ENCODE measurements at places on chromosomes 2 and 18.

- no peak for DNase-seq
Measured at GRCh38 chr2:117960231-117960630, 53.6 kb downstream of the CCDC93 start.

GRCh38 chr2:64532030-64532429 lies 7.9 kb downstream of the AFTPH start:
- no peak for DNase-seq

DNA sequence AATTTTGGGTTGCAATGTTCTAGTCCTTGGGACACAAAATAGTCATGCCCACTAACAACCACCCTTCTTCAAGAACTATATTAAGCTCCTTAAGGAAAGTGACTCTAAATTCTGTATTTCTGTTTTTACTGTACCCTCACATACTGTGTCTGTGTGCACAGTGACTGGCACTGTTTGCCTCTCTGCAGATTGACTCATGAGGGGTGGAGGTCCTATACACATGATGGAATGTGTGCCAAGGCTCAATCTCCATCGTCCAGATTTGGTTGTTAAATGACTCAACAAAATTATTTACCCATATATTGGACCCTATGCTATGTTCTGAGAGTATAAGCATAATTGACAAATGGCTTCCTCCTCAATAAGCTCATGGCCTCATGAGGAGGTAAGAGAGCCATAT lies 126.6 kb upstream of the CWC22 start:
- DNase-seq: no peak

GRCh38 chr2:58428096-58429013 lies 187.2 kb upstream of the FANCL start:
- DNase-seq: no peak

- no peak for DNase-seq
Measured at GRCh38 chr2:41736586-41736985, 311.2 kb upstream of the PKDCC start.

DNA sequence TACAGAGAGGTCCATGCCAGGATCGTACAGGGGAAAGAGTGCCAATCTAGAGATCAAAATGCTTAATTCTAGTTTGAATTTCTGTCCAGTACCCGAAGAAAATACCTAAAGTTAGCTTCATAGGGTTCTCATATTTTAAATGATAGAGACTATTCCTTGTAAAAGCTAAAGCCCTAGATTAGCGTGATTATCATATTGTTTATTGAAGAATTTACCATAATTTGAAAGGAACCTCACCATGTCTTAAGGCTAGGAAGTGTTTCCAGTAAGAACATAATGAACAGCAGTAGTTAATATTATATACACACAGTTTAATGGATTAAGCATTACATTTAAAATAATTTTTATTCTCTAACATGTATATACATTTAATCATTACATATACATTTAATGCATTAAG lies 68.5 kb downstream of the COBLL1 start:
- DNase-seq: no peak

DNA sequence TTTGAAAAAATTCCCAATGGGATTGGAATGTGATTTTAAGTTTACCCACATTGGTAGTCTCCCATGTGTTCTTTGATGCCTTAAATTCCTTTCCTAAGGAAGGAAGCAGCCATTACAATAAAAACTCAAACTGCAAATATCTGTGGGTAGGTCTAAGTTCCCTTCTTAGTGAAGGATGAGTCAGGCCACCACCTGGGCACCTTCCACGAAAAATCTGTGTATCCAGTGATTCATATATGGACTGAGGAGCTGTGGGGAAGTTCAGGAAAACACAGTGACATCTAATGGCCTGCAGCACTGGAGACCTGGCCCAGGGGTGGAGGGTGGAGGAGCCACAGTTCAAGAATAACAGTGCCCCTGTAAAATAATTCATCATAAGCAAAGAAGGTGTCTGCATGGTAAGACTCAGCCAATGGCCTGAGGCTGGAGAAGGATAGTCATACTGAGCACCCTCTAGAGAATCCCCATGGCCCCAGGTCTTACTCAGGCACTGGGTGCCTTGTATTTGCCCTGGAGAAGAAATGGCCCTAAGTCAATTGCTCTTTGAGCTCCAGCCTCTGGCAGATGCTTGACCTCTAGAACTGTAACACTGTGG lies 248.6 kb downstream of the SP3 start:
- no peak for DNase-seq

DNA sequence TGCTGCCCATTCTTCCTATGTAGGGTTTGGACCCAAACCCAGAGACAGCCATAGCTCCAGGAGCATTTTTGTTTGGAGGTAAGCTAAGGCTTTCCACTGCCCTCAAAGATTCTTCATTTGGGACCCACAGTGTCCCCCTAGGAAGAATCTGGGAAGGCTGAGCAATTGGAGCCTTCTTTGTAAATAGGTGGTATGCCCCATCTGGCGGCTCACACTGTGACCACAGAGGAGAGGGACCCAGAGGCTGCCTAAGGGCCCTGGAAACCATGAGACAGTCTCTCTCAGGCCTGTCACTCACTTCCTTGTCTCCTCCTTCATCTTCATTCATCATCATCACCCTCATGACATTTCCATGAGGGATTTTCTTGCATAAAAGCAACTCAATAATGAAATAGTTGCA lies 215.4 kb upstream of the OSR1 start:
- no peak for DNase-seq

- DNase-seq: no peak
Measured at GRCh38 chr2:237407700-237408099, 6.3 kb downstream of the COL6A3 start.

DNA sequence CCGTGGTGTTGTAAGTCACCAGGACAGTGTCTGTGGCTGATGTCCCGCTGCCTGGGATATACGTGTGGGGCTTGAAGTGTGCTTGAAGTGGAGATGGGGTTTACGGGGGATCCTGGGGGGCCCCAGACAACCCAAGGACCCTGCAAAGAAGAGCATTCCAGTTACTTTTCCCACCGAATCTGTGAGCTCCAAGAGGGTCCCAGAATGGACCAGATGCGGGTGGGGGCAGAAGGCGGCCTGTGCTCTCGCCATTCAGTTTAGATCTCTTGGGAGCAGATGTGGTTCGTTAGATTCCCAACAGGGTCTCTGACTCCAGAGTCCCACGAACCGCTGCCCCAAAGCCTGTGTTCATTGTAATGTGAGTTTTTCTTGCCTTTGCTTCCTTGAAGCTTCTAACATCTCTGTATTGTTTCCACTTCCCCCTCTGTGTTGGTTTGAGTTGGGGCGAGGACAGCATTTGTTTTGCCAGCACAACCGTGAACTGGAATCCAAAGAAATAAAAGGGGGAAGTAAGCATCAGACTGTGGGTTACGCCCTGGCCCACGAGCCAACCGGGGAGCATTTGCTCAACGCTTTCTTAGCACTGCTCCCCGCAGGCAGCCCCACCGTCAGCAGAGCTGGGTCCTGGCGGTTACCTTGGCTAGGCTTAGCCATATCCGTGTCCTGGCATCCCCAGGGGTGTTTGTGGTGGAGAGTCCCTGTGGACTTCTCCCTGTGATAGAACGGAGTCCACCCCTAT lies 92.1 kb downstream of the SH3BP4 start:
- DNase-seq: no peak

- DNase-seq: no peak
Measured at GRCh38 chr2:71995067-71995665, 152.5 kb downstream of the CYP26B1 start.

DNA sequence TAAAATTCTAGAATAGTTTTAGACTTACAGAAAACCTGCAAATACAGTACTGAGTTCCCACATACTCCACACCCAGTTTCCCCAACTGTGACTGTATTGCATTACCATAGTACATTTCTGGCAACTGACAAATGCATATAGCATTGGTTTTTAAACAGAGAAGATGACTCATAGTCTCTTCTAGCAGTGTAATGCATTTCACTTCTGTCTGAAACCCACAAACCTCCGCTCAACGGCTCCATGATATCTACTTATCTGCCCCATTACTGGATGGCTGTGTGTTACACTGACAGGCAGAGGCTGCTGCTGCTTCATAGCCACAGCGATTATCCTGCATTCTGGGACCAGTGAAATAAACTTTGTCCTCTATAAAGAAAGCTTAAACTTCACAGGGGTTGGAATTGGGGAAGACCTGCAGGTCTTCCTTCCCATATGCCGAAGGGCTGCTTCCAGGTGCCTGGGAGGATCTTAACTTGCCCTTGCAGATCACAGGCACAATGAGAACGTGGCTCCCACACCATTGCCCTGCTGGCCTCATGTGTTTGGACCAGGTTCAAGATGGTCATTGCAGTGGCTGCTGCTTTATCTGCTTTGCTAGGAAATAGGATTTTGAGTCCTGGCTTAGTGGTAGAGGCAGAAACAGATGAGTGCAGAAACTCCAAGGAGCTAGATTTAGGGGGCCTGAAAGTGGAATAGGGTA lies 742.6 kb upstream of the HS6ST1 start:
- no peak for DNase-seq

- DNase-seq: no peak
Measured at GRCh38 chr2:236691799-236692167, 122.2 kb downstream of the ACKR3 start.

DNA sequence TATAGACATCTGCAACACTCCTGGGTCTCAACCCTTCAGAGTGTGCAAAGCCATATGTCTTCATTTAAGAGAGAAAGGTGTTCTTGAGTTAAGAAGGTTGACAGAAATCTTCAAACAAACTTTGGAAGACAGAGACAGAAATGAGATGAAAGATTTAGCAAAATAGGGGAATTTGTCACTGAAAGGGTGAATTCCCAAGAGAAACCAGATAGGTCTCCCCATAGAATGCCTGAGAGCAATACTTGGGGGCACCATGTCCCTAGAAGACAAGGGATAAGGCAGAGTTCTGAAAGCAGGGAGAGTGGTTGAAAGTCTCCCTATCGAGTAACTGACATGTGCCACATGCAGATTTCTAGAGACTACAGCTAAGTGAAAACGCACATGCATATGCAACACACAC lies 50.0 kb downstream of the AP1S3 start:
- DNase-seq: no peak

DNA sequence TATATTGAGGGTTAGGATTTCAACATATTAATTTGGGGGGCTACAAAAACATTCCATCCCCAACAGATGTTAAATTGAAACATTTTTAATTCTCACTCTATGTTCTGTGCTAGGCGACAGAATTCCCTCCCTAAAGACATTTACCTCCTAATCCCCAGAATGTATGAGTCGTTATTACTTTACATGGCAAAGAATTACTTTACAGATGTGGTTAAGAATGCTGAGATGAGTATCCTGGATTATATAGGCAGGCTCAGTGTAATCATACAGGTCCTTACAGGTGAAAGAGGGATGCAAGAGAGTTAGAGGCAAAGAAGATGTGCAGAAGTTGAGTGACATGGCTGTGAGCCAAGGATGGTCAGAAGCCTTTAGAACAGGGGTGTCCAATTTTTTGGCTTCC lies 974.1 kb upstream of the ACVR2A start:
- no peak for DNase-seq

- no peak for DNase-seq
Measured at GRCh38 chr2:217836901-217837491, 165.8 kb downstream of the TNS1 start.

- no peak for DNase-seq
Measured at GRCh38 chr18:77061946-77062517, 70.6 kb downstream of the MBP start.

- no peak for DNase-seq
Measured at GRCh38 chr2:175571078-175571653, 389.7 kb upstream of the ATP5MC3 start.

DNA sequence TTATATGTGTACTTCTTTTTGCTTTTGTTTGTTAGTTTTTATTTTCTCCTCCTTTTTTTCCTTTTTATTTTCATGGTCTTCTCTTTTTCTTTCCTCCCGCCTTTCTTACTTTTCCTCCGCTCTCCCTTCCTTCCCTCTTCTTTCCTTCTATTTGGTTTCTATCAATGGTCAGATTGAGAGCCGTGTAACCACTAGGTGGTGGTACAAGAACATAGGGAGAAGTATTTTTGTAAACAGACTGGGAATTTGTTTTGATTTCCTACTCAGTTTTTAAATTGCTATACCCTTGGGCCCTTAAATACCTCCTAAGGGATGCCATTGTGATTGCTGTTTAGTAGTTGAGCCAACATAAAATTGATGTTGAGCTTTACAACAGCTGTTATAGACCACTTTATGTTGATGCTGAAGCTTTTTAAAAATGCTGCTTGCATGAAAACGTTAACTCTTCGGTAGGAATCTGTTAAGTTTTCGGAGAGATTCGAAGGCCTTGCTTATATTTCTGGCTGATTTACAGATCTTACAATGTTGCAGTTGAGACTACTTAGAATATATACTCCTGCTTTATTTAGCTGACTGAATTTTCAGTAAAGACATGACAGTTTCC lies 124.2 kb downstream of the UBE2E3 start:
- no peak for DNase-seq

GRCh38 chr2:240566203-240567136 lies 1.8 kb upstream of the RNPEPL1 start:
- peak; percentile 89 for DNase-seq

DNA sequence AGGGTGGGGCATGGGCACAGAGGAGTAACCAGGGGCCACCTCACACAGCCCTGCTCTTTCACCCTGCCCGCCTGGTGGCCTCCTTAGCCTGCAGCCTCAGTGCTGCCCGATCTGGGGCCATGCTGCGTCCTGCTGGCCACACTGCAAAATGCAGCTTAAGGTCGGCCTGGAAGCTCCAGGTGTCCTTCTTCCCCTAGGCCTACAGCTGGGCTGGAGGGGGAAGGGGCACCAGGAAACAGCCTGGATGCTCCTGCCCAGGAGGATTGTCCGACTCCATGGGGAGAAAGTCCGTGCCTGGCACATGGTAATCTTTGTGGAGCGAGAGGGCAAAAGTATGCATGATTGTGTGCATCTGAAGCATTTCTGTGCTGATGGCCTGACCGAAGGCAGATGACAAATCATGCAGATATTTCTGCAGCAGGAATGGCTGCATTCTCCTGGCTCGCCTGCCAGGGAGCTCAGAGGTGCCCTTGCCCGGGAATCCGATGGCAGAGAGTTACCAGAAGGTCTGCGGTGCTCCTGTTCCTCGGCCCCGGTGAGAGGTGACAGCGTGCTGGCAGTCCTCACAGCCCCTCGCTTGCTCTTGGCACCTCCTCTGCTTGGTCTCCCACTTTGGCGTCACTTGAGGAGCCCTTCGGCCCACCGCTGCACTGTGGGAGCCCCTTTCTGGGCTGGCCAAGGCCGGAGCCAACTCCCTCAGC lies 12.8 kb upstream of the ALPP start:
- no peak for DNase-seq

DNA sequence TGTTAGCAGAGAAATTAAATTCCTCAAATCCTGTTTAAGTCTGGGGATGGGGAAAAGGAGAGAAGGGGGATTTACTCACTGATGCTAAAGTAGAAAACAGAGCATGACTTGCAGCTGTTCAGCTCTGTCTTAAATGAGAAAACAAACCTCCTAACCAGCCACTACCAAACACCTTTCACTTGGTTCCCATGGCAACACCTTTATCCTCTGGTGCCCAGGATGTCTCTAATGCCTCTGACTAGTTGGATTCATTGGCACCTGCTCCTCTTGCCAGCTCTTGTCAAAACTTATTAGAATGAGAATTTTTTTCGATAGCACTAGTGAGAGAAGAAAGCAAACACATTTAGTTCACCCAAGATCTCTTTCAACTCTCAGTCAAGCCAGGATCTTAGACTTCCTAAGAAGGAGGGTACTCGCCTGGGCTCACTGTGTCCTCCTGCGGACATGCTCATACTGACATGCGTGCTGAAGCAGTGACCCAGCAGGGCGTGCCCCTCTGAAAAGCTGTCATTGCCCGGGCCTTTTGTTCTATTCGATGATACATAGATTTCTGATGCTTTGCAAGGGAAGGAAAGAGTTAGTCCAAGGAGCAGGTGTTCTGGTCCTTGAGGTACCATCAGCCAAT lies 656.0 kb upstream of the CELF4 start:
- DNase-seq: no peak

- DNase-seq: no peak
Measured at GRCh38 chr2:172999641-173000386, 75.8 kb upstream of the MAP3K20 start.
